ENCODE measurements at places on chromosomes 7 and 10. TPM values are rescaled to one million over a fixed set of nuclear protein-coding genes. Genes with fewer than 3 reads are reported as not detected.
A peak's percentile ranks its signal among the peaks of the same experiment; 100 is the strongest.

GRCh38 chr10:58348571-58349033, 13.8 kb downstream of the UBE2D1 start:
- H3K4me1 ChIP-seq = peaks cover 38% of the 10 kb centered on the region
- H3K27ac ChIP-seq = peak overlapping the region; percentile 51
- no peak for DNase-seq
- peaks cover 10% of the 10 kb centered on the region for H3K36me3 ChIP-seq

DNA sequence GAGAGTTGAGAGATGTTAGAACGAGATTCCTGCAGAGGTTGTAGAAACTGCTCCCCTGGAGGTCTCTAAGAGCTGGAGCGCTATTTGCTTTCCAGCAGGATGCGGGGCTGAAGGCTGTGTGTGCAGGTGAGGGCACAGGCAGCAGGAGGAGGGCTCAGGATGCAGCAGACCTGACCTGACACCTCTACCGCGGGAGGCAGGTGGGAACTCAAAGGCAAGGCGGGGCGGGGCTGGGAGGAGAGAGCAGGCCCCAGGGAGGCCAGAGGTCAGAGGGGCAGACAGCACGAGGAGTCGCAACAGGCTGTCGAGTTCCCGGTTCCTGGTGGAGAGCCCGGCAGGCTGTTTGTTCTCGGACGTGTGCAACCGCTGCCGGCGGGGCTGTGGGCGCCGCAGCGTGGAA, 7.9 kb upstream of the CRTAC1 start:
- no peak overlapping the region for H3K4me3 ChIP-seq
- H3K4me1 ChIP-seq = peaks cover 13% of the 10 kb centered on the region
- peaks cover 69% of the 10 kb centered on the region for H3K27me3 ChIP-seq
- peak; percentile 74 for DNase-seq
- H3K27ac ChIP-seq = no peak overlapping the region

The SORCS3 gene
- 0.94 TPM for total RNA-seq

GRCh38 chr7:110889335-110889734, 201.6 kb upstream of the LRRN3 start:
- H3K27me3 ChIP-seq = no peaks in the 10 kb centered on the region
- H3K4me3 ChIP-seq = no peak overlapping the region
- DNase-seq = peak; percentile 22
- peaks cover 17% of the 10 kb centered on the region for H3K4me1 ChIP-seq
- H3K27ac ChIP-seq = no peak overlapping the region

- DNase-seq = no peak
- H3K4me1 ChIP-seq = peaks cover 12% of the 10 kb centered on the region
- H3K4me3 ChIP-seq = no peak overlapping the region
Measured at GRCh38 chr10:110733218-110733952, 89.2 kb downstream of the RBM20 start.
